Activated CD8-positive, alpha-beta T cell treated with anti-CD3 and anti-CD28 coated beads, Interleukin-2, amount 10 ng/mL, durations not matched to agents 7 days and 5 days (primary cell): ENCODE measurements at places on chromosomes 3 and 15. TPM values are rescaled to one million over a fixed set of nuclear protein-coding genes. Genes with fewer than 3 reads are reported as not detected.

DNA sequence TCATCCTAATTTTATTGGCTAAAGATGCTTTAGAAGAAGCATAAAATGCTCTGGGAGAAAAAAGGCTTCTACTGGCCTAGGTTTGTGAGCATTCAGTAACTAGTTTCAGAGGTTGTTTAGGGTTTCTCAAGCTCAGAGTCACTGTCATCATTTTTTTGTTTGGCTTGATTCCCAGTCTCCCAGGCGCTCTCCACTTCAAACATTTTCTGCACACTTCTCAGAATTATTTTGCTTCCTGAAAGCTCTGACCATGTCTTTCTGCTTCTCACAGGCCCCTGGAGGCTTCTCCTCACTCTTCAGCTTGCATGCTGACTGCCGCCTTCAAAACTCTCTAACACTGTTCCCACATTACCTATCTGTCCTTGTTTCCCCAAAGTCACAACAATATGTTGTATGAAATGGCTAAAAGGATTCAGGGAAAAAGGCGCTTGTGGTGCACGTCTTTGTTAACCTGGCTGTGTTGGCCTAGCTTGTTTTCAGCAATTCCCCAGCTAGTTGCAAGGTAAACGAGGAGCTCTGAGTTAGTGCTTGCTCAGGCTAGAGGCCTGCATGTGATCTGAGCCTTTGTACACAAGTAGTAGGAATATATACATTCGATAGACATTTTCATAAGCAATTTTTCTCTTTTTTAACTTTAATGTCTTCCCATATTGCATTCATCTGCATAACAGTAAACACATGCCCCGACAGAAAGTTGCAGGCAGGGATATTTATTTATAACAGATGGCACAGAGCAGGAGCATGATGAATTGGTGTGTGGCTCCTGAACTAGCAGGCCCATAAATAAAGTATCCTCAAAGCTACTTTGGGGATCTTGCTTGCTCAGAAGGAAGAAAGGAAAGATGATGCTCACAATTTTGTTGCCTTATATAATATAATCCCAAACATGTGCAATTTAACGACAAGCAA is 129.2 kb upstream of the DPH6 start:
- DNase-seq: no peak

Gene C3orf22
- not detected for total RNA-seq

GRCh38 chr15:34335176-34336032 is 2.2 kb downstream of the SLC12A6 start:
- DNase-seq: no peak

DNA sequence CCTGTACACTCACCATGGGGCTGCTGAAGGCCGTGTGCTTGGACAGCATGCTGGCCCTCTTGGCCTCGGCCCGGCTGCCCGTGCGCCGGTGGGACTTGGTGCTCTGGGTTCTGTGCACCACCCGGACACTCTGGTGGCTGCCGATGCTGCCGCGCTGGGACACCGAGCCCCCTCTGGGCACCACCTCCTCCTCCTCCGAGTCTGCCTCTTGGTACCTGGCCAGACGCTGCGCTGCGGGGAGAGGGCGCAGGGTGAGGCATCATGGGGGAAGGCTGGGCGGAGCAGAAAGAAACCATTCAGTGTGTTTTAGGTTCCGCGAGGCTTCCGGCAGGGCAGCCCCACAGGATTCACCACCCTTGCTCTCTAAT is 145.0 kb downstream of the ATP10A start:
- no peak for DNase-seq

- DNase-seq: no peak
Measured at GRCh38 chr3:9955067-9955502, 2.9 kb upstream of the PRRT3 start.

- no peak for DNase-seq
Measured at GRCh38 chr15:45572617-45573016, 14.6 kb upstream of the BLOC1S6 start.

Gene IQCB1
- 40.2 TPM for total RNA-seq

DNA sequence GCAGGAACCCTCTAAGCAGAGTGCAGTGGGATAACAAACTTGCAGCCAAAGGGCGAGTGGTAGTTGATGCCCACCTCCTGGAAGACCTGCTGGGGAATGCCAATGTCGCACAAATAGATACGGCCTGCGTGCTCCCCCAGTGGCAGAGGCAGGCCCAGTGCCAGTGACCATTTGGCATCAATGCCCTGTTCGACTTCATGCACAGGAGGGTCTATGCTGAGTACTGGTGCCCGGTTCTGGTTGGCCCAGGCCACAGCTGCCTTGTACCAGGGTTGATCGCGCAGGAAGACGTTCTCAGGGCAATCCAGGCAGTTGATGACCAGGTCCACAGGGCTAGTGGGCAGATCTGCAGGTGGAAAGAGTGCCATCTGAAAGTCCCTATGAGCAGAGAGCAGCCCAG is 17.0 kb downstream of the CLK3 start:
- no peak for DNase-seq

- no peak for DNase-seq
Measured at GRCh38 chr15:44804298-44805046, 68.1 kb downstream of the TRIM69 start.

Gene SLC27A2
- 12.5 TPM for total RNA-seq

GRCh38 chr3:33848624-33849347 is 50.4 kb downstream of the PDCD6IP start:
- DNase-seq: peak; percentile 64

DNA sequence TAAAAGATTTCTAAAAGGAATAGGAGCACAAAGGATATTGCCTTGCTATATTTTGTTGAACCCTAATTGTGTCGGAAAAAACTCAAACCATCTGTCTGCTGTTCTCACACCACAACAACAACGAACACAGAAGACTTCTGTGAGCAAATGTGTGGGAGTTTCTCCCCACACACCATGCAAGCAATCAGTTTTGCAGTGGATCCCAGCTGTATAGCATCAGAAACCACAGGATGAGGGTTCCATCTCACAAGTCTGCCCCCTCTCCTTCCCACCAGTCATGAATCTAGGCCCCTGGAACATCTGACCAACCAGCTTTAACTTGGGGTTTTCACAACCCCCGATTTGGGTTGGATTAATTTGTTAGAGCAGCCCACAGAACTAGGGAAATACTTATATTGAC is 91.3 kb upstream of the SLC4A7 start:
- no peak for DNase-seq

DNA sequence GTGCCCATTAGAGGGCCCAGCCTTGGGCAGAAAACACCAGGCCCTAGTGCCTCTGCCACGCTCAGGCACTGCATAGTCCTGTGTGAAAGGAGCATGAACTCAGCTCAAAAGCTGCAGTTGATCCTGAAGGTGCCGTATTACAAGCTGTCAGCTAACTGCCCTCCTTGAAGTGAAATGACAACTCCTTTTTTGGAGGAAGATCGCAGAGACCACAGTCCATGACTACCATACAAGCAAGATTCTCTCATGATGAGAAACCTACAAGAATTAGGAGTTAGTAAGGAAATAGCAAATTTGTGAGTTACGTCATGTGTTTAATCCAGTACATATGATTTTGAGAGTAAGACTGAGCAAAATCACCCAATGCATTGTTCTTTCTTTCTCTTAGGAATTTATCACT is 513.9 kb upstream of the NR2F2 start:
- no peak for DNase-seq

GRCh38 chr15:28459279-28459678 is 73.5 kb downstream of the GOLGA8G start:
- DNase-seq: no peak

Gene KBTBD12
- total RNA-seq: not detected

DNA sequence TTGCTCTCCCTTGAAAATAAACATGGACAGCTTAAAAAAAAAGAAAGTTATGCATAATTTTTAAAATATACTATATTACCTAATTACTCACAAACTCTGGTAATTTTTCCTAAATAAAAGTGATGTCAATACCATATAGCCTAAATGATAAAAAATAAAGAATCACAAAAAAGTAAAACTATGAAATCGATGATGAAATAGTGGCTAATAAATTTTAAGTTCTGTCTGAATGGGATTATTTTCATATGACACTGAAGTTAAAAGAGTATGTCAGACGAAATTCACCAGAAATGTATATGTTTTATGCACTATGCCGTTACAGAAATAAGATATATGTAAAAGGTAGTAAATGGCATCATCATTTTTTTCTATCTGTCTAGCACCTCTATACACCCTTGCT is 51.4 kb downstream of the FSIP1 start:
- no peak for DNase-seq

GRCh38 chr15:93467337-93467736 is 378.3 kb upstream of the RGMA start:
- DNase-seq: no peak

Gene CCR9
- 0.08 TPM for total RNA-seq

Gene NRG4
- not detected for total RNA-seq

DNA sequence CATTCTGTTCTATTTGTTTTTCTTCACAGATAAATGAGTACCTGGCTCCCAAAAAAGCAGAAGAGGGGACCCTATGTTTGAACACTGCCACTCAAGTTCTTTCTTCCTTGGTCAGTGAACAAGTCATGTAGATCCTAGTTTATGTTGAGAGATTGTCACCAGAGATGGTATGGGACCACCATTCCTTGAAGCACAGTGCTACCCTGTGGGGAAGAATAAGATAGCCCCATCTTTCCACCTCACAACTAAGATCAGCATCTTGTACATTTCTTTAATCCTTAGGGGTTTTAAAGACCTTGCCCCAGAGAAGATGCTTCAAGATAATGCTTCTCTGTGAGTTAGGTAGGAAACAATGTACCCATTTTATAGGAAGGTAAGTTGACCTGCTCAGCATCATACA is 233.5 kb upstream of the WNT5A start:
- DNase-seq: no peak

- DNase-seq: no peak
Measured at GRCh38 chr3:70757658-70758057, 445.2 kb upstream of the MDFIC2 start.

- peak; percentile 63 for DNase-seq
Measured at GRCh38 chr3:109532257-109533216, 195.2 kb upstream of the DPPA4 start.

Gene PLS1
- total RNA-seq: 2.3 TPM

Gene GPR62
- total RNA-seq: not detected

DNA sequence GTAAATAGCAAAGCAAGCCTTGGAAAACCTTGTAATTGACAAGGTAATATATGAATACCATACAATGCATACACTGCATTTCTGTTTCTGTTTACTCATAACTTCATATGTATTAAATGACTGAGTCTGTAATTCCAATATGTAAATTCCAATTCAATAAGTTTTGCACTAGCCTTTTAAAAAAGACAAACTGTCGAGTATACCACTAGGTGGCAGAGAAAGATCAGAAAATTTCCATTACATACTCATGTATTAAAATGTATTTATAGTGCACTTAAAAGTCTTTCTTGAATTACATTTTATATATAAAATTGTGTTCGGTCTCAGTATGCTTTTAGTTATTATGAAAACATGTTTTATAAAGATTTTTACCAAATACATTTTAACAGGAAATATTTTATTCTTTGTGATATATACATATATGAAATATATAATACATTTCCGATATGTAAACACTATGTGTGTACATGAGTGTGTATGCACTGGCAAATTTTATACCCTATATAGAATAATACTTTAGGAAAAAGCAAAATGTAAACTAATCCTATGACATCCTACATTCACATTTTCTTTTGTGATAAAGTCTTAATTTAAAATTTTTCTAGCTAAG is 216.8 kb downstream of the VGLL3 start:
- no peak for DNase-seq

- DNase-seq: no peak
Measured at GRCh38 chr3:38641461-38642110, 7.9 kb downstream of the SCN5A start.

- DNase-seq: no peak
Measured at GRCh38 chr15:68304589-68305337, 27.2 kb downstream of the FEM1B start.

GRCh38 chr3:156751461-156752025 is 74.6 kb upstream of the LEKR1 start:
- no peak for DNase-seq

Gene LMAN1L
- total RNA-seq: 1.0 TPM

Gene PRTG
- total RNA-seq: not detected

Gene PLEKHO2
- total RNA-seq: 25.8 TPM

DNA sequence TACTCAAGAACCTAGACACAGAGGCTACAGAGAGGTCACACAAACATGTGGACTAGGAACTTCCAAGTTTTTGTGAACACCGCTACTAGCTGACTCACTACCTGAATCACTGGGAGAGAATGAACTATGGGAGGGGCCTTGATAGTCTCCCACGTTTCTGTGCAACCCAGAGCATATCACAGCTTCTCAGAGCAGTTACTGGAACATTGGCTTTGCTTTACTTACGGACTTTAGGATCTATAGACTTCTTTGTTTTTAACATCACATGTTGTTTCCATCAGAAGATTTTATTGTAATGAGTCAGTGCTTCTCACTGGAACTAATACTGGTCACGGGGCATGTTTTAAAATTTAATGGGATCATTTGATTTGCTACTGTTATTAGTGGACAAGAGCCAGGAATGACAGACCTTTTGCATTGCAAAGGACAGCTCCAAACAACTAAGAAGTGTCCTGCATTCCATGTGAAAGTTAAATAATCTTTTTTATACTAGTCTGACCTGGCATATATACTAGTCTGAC is 35.6 kb downstream of the RTP4 start:
- no peak for DNase-seq

Gene EPHB1
- total RNA-seq: 1.4 TPM

Gene GOLGA6L7
- not detected for total RNA-seq

DNA sequence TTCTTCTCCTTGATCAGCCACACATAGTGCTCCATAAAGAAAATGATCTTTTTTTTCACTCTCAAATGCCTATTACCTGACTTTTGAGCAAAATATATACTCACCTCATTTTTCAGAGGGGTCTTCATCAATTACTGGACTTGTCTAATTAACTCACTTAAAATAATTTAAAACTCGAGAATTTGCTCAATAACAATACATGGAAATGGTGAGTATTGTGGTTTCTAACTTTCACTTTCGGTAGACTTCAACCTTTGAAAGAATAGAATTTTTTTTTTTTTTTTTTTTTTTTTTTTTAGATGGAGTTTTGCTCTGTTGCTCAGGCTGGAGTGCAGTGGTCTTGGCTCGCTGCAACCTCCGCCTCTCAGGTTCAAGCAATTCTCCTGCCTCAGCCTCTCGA is 17.7 kb upstream of the EPHB1 start:
- no peak for DNase-seq

Gene DUOX1
- total RNA-seq: not detected

GRCh38 chr3:126665959-126666657 is 11.2 kb upstream of the TXNRD3 start:
- no peak for DNase-seq

Gene PLA2G4E
- total RNA-seq: not detected

GRCh38 chr3:115074502-115074901 is 72.6 kb downstream of the ZBTB20 start:
- no peak for DNase-seq

Gene PLA2G4D
- total RNA-seq: not detected
